Liver (tissue), 10 donors: ENCODE measurements at places on chromosomes 2 and 18. TPM values are rescaled to one million over a fixed set of nuclear protein-coding genes. Genes with fewer than 3 reads are reported as not detected.
A peak's percentile ranks its signal among the peaks of the same experiment; 100 is the strongest.

DNA sequence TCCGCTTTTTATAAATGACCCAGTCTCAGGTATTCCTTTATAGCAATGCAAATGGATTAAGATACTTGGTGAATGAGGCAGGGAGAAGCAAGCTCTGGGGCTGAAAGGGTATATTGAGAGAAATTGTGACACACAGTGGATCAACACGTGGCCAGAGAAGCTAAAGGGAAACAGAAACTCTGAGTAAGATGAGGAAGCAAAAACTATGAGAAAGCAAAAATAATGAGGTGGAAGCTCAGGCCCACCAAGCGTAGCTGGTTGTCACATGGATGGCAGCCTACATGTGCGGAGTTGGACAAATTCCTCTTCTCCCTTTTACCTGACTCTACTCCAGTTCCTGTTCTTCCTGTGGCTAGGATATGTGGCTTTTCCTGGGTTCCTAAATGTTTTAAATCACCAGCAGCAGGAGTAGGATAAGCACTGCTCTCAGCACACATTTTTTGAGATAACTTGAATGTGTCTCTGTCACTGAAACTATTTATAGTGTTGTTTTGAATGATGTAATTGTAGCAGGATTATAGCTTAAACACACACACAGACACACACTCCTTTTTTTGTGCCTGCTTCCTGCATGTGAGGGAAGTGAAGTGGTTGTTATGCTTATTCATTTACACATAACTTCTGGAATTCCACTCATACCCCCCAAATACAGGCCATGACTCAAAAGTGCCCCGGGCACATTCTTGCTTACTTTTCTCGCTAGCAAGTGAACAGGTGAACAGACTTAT, 30.1 kb upstream of the EPC2 start:
- H3K4me1 ChIP-seq: no peaks in the 10 kb centered on the region
- no peak overlapping the region for H3K4me3 ChIP-seq
- no peaks in the 10 kb centered on the region for H3K27me3 ChIP-seq
- no peak for DNase-seq
- peak overlapping the region; percentile 56 for H3K27ac ChIP-seq

The KCNS3 gene
- 0.56 TPM for total RNA-seq

GRCh38 chr2:170968205-170969003, 39.4 kb downstream of the GORASP2 start:
- peaks cover 24% of the 10 kb centered on the region for H3K4me1 ChIP-seq
- H3K4me3 ChIP-seq: no peak overlapping the region
- H3K36me3 ChIP-seq: peaks cover 26% of the 10 kb centered on the region

- H3K4me1 ChIP-seq: peaks cover 8% of the 10 kb centered on the region
- no peak for DNase-seq
- no peak overlapping the region for H3K27ac ChIP-seq
These were observed 37.2 kb downstream of the SLC40A1 start for GRCh38 chr2:189543367-189543766.

- no peaks in the 10 kb centered on the region for H3K27me3 ChIP-seq
- no peaks in the 10 kb centered on the region for H3K36me3 ChIP-seq
- no peak for DNase-seq
- H3K27ac ChIP-seq: no peak overlapping the region
These were observed 321.4 kb upstream of the ETAA1 start for GRCh38 chr2:67075530-67076238.

The CCL20 gene
- 5.9 TPM for total RNA-seq

GRCh38 chr2:21070341-21071257, 26.7 kb upstream of the APOB start:
- H3K36me3 ChIP-seq: no peaks in the 10 kb centered on the region
- no peak for DNase-seq
- no peaks in the 10 kb centered on the region for H3K27me3 ChIP-seq
- peaks cover 6% of the 10 kb centered on the region for H3K4me1 ChIP-seq

DNA sequence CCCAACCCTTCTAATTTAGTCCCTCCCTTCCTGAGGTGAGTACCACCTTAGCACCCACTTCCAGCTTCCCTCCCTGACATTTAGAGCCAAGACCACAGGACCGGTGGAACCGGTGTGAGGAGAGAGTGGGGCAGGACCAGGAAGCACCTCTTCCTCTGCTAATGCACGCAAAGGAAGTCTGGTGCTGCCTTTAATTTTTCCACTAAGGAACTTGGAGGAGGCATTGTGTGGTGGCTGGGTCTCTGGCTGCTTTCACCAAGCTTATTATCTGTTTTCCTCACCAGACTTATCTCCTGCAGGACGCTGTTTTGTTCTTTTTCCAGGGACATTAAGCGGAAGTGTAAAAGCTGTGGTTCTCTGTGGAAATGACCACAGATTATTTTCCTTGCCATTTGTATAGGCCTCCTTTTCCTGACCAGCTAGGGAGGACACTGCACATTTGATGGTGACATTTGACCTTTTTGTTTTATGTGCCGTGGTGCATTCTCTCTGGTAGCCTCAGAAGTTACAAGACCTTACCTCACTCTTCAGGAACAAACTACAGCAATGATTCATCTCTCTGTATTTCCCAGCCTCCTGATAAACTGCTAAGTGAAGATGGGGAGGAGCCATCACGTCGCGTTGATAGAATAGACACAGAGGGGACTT, 39.8 kb upstream of the SPTBN1 start:
- H3K4me3 ChIP-seq: no peak overlapping the region
- peak overlapping the region; percentile 53 for H3K27ac ChIP-seq
- H3K27me3 ChIP-seq: no peaks in the 10 kb centered on the region
- H3K4me1 ChIP-seq: peaks cover 1% of the 10 kb centered on the region
- DNase-seq: no peak

The NT5C1B gene
- total RNA-seq: not detected

DNA sequence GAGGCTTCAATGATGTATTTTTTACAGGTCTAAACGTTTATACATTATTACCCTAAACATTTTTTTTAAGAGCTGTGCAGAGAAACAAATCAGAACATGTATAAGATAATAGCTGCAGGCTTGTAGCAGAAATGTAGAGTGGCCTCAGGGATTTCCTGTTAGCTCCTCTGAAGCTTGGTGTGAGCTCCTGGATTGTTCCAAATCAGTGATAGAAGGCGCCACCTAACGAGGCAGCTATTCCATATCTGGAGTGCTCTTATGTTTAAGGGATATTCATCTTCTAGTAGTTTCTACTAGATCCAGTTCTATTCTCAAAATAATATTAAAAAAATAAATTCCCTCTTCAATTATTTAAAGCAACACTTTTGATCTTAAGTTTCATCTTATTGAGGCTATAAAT, 93.1 kb downstream of the LRP1B start:
- H3K27me3 ChIP-seq: no peaks in the 10 kb centered on the region
- H3K4me1 ChIP-seq: no peaks in the 10 kb centered on the region
- no peak overlapping the region for H3K27ac ChIP-seq
- H3K4me3 ChIP-seq: no peak overlapping the region
- H3K36me3 ChIP-seq: no peaks in the 10 kb centered on the region

- H3K36me3 ChIP-seq: no peaks in the 10 kb centered on the region
- no peak overlapping the region for H3K27ac ChIP-seq
- no peaks in the 10 kb centered on the region for H3K4me1 ChIP-seq
- no peaks in the 10 kb centered on the region for H3K27me3 ChIP-seq
These were observed 592.3 kb downstream of the TRIB2 start for GRCh38 chr2:13308989-13309388.
